ENCODE measurements at places on chromosomes 2 and 18.

DNA sequence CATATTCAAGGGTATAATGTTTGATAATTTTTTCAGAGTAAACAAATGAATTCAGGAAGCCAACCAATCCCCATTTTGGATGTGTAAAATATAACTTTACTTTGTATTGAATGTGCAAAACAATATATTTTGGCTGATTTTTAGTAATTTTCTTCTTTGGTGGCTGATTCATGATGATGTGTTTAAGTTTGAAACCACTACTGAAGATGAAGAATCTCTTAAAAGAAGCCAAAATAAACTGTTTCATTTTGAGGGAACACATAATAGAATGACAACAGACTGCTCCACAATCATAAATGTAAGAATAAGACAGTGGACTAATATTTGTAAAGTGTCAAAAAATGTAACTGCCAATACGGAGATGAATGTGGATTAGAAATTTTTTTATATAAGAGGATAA lies 52.5 kb upstream of the TRIM43 start:
- DNase-seq: no peak

- no peak for DNase-seq
Measured at GRCh38 chr18:56550121-56550520, 88.3 kb downstream of the TXNL1 start.

DNA sequence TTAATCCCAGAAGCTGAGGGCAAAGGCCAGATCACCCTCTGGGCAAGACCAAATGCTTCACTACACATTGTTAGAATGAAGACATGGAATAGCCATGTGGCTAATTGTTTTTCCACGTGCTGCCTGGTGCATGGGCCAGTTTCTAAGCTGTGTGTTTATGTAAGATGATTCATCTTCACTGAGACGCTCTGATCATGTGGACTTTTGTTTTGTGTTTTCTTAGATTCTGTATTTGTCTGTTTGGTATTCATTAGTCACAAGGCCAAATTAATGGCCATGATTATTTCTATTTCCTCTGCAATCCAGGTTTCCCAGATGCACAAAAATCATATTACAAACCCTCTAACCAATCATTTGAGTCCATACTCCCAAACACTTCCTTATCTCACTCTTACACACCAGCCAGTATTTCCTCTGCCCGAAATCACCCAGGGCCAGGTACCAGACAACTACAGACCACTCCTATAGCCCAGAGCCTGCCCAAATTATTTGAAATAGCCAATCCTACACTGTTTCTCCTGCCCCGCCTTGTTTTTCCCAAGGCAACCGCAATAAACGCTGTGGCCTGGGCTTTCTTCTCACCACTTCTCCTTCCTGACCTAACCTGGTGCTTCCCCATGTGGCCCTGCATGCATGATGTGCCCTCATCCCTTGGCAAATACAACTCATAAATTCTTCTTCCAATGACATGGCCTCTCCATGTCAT lies 94.2 kb upstream of the SP3 start:
- no peak for DNase-seq

DNA sequence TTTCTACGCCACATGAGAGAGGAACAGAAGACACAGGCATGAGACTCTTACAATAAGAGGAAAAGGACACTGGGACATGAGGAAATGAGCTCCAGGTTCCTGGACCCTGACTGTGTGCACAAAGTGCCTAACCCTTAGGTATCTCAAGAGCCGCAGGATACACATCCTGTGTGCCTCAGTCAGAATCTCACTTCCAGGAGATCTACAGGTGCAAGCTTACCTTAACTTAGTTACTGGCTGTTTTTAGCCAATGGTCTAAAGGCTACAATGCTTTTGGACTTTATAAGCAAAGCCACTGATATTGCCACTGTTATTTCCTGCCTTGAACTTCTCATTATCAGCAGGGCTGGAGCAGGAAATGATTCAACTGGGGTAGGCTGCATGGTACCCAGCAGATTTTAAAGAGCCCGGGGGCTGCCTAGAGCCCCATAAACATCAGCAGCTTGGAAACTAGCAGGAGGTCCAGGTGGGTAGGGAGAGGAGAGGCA lies 254.4 kb downstream of the ZNF521 start:
- no peak for DNase-seq

DNA sequence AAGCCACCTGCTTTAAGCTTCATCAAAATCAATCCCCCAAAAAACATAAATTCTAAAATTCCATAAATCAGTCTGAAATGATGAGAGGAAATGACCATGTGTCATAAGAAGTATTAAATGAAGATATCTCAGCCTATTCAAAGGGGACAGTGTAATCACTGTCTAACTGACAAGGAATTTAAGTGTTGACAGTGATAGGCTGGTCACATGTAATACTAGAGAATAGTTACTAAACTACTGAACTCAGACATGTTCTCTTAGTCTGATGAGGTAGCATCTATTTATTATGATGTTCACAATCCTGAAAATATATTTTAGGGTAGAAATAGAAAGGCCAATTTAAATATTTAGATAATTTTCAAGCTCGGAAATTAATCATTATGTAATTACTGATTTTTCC lies 216.1 kb downstream of the L3MBTL4 start:
- DNase-seq: no peak

DNA sequence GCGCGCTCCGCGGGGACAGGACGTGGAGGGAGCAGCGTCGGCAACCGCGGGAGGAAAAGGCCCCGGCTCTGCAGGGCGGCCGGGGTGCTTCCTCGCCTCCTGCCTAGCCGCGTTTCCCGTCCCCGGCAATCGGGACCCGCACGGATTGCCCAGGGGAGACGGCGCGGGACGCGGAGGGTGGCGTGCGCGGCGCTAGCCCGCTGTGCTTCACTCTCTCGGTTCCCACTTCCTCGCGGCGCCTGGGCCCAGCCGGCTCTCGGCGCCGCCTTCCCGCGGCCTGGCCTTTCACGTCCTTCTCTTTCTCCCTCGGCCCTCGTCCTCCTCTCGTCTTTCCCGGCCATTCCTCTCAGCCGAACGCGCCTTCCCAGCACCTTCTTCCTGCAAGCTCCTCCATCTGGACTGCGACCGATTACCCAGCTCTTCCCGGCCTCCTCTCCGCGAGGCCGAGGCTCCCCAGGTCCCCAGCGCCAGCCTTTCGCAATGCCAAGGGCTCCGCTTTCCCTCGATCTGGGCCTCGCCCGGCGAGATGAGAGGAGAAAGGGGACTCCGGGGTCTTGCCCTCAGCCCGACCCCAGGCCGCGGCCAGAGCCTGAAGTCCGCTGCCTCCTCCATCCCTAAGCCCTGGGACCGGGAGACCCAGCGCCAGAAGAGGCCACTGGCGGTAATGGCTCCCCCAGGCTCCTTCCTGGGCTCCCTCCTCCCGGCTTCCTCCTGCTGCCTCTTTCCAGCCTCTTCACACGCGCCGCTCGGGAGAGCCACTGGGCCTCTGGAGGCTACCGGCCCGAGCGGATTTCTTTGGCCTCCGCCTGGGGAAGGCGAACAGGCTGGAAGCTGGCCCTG lies 34.3 kb upstream of the ATP6V1B1 start:
- DNase-seq: peak; percentile 44

DNA sequence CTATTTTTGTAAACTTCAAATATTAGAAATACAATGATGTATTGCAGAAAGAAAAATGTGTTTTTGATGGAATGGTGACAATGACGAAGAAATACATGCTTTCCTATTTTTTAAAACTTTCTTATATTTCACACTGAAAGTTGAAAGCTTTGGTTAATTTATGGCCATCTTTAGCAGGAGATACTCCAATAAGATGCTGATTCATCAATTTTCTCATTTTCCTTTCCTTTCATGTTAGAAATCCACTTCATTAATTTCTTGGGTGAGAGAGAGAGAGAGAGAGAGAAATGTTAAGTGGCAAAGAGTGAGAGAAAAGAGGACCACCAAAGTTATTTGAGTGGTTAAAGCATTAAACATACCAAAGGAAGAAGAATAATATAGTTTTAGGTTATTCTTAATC lies 28.6 kb upstream of the MAP2 start:
- DNase-seq: no peak

- no peak for DNase-seq
Measured at GRCh38 chr2:68993660-68994059, 19.2 kb downstream of the GKN1 start.

DNA sequence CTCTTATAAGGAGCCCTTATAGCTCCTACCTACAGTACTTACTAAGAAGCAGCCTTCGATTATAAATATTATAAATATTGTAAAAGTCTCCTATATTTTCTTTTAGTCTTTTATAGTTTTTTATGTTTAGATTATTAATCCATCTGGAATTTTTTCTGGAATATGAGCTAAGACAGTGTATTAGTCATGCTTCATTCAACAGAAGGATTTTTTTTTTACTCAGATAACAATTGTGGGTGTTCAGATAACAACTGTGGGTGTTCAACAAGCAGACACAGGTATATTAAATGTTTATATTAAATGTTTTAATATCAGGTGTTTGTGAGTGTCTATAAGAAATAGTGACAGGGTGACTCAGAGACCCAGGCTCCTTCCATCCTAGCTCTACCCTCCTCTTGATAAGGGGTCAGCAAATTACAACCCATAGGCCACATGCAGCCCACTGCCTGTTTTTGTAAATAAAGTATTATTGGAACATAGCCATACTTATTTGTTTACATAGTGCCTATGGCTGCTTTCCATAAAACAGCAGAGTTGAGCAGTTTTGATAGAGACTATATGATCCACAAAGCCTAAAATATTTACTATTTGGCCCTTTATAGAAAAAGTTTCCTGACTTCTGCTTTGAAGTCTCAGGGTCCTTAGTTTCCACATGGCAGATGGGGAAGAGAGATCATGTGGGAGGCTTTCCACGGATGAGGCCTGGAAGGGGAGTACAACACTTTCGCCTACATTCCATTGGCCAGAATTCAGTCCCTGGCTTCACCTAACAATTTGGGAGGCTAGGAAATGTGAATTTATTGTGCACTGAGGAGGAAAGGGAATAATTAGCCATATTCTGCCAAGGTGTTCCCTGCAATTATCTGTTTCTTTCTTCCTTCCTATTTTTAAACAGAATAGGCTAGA lies 4.3 kb upstream of the SPATS2L start:
- no peak for DNase-seq

DNA sequence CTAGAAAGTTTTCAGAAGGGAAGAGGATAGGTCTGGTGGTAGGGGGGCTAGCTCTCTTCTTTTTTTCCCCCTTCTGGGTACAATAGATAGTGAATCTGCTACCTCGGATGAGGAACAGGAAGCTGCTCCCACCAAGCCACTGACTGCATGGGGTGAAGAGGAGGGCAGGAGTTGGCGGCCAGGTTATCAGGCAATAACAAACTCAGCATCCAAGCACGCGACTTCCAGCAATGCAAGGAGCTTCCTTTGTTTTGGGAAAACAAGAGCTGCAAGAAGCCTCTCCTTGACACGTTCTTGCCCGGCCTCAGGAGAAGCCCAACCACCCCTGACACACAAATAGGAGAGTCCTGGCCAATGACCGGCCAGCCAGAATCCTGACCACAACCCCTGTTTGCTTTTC lies 32.2 kb downstream of the NHEJ1 start:
- no peak for DNase-seq

DNA sequence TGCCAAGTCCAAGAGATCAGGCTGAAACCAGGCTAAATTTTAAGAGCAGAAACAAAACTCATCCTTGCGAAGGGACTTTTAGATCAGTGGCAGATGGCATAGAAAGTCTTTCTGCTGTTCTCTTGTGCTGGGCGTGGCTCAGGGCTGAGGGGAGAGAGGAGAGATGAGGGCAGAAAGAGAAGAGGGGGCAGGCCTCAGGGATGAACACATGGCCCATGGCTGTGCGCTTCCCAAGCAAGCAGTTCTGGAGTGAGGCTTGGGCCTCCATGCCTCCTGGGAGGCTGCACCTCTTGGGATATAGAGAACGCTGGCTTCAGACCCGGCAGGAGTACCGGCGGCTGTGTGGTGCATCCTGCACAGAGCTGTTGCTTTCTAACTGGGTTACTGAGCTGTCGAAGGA lies 41.0 kb downstream of the HPCAL1 start:
- no peak for DNase-seq
